ENCODE measurements at places on chromosomes 3 and 15.

DNA sequence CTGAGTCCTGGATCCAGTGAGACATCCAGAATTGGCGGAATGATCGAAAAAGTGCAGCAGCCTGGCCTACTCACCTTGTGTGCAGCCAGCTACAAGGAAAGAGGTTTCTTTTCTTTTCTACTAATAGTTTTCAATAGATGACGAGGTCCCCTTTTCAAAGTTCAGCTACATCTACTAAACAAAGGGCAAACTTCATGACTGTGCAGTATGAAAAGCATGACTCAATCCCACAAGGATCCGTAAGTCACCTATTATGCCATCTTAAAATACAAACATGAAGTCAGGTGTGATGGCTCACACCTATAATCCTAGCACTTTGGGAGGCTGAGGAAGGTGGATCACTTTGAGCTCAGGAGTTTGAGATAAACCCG lies 16.7 kb downstream of the MIX23 start:
- no peak for DNase-seq

DNA sequence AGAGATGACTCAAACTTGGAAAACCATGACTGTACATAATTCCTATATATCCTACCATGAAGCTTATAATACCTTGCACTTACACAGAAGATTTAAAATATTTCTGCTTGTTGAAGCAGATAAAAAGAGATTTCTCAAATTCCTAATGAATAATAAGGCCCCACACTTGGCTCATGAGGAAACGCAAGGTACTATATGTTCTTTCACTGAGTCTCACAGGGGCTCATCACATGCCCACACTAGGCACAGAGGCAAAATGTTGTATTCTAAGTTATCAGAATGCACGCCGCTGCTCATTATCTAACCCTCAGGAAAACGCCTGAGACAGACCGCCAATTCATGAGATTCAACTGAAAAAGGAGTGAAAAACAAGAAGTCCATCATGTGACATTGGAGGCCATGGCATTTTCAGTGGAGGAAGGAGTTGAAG lies 5.6 kb downstream of the MYO1E start:
- peak; percentile 87 for DNase-seq

GRCh38 chr3:106714400-106714799 lies 662.8 kb upstream of the CCDC54 start:
- peak; percentile 47 for DNase-seq

- DNase-seq = peak; percentile 59
Measured at GRCh38 chr15:73851689-73852088, 21.7 kb upstream of the TBC1D21 start.

- no peak for DNase-seq
Measured at GRCh38 chr3:47429476-47430270, 46.1 kb downstream of the SCAP start.

- peak; percentile 40 for DNase-seq
Measured at GRCh38 chr3:156474560-156475389, 80.1 kb downstream of the SSR3 start.

DNA sequence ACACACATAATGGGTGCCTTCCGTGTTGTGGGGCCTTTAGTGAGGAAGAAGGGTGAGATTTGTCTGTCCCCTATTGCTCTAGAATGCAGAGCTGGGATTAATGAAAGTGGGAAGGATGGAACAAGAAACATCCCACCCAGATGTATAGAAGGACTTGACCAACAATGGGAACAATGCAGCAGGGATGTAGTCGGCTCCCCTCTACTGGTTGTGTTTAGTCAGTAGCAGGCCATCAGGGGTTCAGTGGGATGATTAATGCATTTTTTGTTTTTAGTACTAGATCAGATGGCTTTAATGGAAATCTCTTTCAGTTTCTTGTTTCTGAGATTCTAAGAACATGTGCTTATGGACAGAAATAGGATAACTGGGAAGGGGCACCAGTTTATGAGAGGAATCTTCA lies 156.0 kb upstream of the ROPN1 start:
- DNase-seq = no peak

- DNase-seq = no peak
Measured at GRCh38 chr3:129605203-129605921, 1.1 kb downstream of the PLXND1 start.

DNA sequence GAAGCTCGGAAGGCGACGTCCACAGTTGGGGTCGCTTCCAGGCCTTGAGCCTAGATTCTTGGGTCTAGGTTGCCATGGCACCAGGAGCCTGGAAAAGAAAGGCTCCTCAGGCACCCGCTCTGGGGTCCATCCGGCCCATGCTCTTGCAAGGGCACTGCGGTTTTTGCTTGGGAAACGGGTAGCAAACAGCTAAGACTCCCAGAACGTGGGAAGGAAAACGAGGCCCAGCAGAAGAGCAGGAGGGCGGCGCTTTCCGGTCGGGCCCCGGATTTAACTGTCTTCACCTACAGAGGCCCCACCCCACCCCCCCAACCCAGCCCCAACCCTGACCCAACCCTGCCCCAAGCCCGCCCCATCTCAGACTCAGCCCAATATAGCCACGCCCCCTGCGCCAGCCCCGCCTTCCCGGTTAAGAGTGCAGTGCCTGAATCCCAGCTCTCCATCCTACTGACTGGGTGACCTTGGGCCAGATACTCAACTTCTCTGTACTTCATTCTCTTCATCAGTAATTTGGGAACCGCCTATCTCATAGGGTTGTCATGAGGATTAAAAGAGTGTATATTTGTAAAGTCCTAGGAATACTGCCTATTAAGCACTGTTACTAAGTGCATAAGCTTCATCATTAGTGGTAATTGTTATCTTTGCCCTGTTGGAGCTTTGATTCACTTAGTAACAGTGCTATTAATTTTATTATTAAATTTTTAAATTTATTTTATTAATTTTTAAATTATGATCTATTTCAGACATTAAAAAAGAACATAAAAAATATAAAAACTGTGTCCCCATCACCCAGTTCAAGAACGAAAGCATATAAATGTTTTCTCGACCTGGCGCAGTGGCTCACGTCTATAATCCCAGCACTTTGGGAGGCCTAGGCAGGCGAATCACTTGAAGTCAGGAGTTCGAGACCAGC lies 28.4 kb upstream of the SMAD6 start:
- DNase-seq = peak; percentile 74

- peak; percentile 63 for DNase-seq
Measured at GRCh38 chr15:72472992-72473610, 1.0 kb upstream of the ARIH1 start.

DNA sequence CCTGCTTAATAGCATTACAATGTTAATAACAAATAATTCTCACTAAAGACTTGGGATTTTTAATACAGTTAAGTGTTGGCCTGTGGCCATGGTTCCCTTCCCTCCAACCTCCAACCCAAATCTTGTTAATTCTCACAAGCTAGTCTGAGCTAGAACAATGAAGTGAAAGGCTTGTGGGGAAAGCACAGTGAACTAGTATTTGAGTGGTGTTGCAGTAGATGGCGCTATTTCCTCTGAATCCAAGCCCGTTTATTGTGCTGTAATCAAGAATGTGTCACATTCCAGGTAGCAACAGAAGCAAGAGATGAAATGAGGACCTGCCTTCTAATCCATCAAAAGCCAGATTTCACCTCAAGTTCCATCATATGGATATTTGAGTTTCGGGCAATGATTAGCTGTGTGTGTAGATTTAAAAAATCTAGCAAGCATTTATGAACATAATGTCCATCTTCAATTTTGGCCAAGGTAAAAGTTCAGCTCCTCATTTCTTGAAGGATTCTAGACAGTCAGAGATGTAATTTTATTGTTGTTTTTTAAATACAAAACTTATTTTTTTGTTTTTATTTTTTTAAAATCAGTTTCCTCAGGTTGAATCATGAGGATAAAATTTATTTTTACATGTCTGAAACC lies 160.7 kb downstream of the SQOR start:
- peak; percentile 65 for DNase-seq

- DNase-seq = no peak
Measured at GRCh38 chr3:188397766-188398705, 244.1 kb downstream of the LPP start.

DNA sequence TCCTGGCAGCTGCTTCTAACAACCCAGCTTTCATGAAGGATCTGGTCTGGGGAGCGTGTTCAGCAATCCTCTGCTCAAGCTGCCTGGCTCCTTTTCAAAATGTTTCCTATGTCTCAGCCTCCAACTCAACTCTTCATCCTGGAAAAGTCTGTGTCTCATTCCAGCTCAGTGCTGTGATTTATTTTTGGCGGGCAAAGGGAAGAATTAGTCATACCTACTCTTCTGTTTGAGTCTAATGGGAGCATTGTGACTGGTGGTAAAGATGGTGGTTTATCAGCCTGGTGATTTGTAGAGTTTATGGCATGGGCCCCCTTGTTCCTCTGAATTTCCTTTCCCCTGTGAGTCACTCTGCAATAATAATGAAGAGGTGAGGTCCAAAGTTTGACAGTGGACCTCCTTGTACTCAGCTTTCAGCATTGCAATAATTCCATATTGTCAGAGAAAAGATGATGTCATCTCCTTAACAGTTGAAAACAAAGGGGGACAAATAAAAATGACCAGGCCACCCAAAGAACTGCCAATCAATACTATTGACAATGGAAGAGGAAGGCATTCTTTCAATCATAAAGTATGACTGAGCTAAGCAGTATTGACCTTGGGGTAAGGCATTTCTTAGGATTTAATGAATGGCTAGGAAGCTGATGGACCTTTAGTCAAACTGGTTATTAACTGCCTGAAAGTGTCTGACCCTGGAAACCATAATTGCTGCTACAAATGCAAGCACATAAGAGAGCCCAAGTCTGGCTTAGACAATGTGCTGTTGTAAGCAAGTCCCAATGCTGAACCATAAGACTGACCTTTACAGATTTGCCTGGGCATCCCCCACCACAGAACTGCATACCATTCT lies 204.7 kb upstream of the MCTP2 start:
- DNase-seq = no peak

GRCh38 chr15:38216763-38217162 lies 35.9 kb upstream of the SPRED1 start:
- no peak for DNase-seq

DNA sequence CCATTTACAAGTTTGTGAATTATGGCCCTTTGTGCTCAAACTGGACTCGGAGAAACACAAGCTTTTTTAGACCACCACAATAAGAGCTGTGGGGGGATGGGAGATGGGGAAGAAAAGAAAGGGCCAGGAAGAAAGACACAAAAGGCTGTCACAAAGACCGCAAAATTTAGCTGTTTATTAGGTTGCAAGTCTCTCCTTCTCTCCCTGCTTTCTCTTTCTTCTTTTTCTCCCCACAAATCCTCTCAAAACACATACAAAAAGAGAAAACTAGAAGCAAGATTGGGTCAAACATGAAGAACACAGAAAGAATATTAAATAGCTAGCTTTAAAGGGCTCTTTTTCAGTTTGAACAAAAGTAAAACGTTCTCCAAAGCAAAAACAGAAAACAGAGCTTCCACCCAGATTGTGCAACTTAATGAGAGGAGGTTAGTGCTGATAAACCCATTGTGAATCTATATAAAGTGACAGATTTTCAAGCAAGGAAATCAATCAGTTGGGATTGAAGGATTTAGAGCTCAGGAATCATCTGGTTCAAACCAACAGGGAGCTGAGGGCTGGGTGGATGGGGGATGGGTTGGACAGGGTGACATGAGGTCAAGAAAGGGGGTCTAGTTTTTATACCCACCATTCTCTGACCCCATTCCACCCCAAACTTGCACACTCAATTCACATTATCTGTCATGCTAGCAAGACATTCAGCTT lies 87.3 kb downstream of the DHX30 start:
- DNase-seq = no peak

DNA sequence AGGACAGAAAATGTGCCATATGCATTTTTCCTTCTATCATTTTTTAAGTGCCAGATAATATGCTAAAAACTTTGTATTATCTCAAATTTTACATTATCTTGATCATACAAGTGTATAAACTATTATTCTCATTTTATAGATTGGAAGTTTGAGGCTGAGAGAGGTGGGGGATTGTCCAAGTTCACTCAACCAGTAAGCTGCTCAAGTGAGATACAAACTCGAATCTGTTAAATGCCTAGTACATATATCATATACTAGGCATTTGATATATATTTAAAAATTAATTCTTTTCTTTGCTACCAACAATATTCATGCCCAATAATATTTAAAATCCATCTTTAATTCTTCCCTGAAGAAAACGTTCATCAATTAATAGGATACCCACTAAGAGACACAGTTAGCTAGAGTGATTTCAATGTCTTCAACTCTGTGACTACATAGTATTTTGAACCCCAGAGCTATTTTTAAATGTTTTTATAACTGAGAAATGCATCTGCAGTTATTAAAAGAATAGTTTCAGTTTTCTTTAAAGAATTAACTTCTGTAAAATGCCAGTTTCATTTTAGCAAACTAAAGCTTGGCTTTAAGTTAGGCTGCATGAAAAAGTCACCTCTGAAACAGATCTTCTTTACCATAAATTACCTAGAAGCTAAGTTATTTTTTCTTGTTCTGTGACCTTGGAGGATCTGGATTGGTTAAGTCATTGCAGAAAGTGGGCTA lies 40.4 kb downstream of the IQCB1 start:
- DNase-seq = no peak

GRCh38 chr3:54507876-54508460 lies 385.6 kb downstream of the CACNA2D3 start:
- DNase-seq = no peak

- DNase-seq = no peak
Measured at GRCh38 chr3:113714702-113715101, 18.3 kb upstream of the USF3 start.

- no peak for DNase-seq
Measured at GRCh38 chr3:189911001-189911400, 209.7 kb downstream of the P3H2 start.

GRCh38 chr3:39531665-39532064 lies 64.2 kb downstream of the MOBP start:
- no peak for DNase-seq

DNA sequence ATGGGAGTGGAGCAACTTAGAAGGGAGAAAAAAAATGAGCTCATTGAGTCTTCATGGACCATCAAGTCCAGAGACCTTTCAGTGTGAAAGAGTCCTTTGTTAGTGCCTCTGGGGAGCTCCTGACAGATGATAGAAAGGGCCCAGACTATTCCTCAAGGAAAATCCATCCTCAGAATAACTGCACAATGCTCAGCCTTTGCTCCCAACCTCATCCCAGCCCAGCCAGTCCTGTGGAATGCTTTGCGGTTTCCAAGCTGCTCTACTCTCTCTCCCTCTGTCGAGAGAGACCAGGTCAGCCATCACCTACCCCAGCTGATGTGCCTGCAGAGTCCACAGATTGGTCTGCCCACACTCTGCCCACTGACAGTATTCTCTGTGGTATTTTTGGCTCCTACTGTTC lies 406.2 kb downstream of the MFSD1 start:
- DNase-seq = no peak

GRCh38 chr15:52124270-52124880 lies 11.8 kb upstream of the BCL2L10 start:
- peak; percentile 41 for DNase-seq

DNA sequence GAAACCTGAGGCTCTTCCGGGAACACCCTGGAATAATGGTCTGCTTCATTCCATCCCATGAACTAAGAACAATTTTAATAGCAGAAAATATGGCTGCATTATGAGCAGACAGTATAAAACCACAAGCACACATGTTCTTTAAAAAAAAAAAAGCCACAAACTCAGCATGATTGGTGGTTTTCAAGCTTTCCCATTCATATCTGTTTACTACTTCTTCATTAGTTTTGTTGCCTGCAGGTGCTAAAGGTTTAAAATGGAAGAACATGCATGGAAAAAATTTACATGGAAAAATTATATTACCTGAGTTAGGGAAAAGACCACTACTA lies 137.9 kb upstream of the HES1 start:
- DNase-seq = no peak

- DNase-seq = no peak
Measured at GRCh38 chr3:140842984-140843649, 98.5 kb upstream of the SLC25A36 start.
